GM12892 (cell line): ENCODE measurements at places on chromosomes 2 and 18.

DNA sequence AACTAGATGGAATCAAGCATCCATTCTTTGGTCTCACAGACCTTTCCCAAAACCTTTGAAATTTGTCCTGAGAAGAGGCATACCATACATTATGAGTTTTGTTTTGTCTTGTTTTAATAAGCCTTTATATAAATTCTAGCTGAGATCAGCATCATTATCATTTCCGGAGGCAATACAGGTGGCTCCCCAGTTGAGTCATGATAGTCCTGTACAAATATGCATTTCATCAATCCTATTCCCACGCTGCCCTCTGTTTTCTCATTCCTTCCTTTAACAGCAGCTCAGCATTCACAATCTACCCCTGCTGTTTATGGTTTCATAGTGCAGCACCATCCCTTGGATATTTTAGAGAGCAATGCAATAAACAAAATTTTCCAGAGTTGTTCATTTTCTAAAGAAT is 216.7 kb downstream of the TXNL1 start:
- no peak for DNase-seq

DNA sequence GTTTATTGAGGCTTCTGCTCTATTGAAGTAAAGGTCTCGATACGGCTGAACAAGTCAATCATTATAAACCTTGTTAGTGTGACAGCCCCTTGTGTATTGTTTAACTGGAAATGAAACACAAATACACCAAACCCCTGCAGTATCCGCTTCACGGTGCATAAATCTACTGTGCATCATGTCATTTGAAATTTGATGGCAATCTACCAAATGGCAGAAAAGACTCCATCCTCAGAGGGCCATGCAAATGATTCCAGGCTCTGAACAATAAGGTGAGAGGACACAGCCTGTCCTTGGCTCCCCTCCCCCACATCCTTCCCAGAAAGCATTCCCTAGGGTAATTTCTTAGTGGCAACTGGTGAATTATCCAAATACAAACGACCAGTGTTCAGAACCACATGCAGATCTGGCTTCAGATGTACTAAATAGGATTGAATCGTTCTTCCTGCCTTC is 80.6 kb downstream of the ADCYAP1 start:
- DNase-seq = no peak

DNA sequence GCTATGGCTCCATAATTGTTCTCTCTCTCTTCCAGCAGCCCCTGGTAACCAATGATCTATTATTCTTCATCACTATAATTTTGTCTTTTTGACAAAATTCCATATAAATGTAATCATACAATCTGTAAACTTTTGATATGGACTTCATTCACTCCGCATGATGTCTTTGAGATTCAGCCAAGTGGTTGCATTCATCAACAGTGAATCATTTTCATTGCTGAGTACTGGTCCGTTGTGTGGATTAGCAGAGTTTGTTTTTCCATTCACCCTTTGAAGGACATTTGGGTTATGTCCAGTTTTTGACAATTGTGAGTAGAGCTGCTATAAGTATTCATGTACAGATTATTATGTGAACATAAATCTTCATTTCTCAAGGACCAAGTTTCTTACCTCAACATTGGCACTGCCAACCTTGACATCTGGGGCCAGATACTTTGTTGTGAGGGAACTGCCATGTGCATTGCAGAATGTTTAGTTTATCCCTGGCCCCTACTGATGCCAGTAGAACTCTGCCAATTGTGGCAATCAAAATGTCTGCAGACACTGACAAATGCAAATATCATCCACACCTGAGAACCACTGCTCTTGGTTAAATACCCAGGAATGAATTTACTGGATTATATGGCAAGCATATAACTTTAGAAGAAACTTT is 48.4 kb upstream of the BCL2L11 start:
- DNase-seq = no peak

DNA sequence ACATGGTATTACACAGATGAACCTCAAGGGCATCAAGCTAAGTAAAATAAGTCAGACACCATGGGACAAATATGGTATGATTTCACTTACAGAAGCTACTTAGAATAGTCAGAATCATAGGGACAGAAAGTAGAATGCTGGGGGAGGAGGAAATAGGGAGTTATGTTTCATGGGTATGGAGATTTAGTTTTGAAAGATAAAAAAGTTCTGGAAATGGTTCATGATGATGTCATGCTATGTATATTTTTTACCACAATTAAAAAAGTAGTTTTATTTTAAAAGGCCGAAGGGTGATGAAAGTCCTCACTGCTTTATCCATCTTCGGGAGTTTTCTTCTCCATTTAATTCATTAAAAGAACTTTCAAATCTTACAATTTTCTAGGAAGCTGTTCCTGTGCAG is 181.9 kb downstream of the CALCRL start:
- no peak for DNase-seq

DNA sequence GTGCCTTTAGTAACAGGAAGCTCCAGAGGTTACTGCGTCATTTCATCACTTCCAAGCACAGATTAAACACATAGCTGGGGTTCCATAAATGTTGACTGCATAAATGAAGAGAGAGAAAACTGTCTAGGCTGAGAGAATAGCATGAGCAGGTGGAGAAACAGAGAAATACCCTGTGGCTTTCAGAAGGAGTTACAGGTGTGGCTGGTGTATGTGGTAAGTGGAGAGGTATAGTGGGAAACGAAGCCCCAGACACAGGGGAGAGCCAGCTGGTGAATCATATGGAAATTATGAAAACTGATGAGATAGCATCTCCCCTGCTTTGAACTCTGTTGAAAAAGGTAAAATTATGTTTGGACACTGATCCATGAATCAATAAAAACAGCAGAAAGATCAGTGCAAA is 807.4 kb upstream of the POU3F3 start:
- no peak for DNase-seq

- no peak for DNase-seq
These were observed 44.8 kb upstream of the STRN start for GRCh38 chr2:37011130-37011529.

- DNase-seq = no peak
These were observed 52.1 kb upstream of the ANKRD62 start for GRCh38 chr18:12041561-12041960.

DNA sequence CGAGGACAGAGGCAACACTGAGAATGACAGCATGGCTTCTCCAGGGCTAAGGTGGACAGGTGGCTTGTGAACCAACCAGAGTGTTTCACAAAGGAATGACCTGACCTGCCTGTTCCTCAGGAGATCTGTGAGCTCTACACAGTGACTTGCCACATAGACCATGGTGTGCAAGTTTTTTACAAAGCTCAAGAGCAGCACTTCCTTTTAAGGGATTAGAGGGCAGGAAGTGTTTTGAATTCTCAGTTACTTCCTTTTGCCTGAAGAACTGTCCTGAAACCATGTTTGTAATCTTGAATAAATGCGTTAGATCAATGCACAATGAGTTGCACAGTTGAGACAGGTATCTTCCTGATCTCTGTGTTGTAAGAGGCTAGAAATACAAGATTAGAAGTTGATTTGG is 421.9 kb downstream of the THSD7B start:
- no peak for DNase-seq

GRCh38 chr2:212995920-212996319 is 155.5 kb downstream of the IKZF2 start:
- DNase-seq = no peak
